ENCODE measurements at places on chromosomes 12 and 14.
A peak's percentile ranks its signal among the peaks of the same experiment; 100 is the strongest.

- no peak for DNase-seq
Observed at GRCh38 chr12:99680276-99680675, 32.7 kb downstream of the GARIN6 start.

GRCh38 chr12:56461235-56462159 is 6.9 kb upstream of the SPRYD4 start:
- no peak for DNase-seq

DNA sequence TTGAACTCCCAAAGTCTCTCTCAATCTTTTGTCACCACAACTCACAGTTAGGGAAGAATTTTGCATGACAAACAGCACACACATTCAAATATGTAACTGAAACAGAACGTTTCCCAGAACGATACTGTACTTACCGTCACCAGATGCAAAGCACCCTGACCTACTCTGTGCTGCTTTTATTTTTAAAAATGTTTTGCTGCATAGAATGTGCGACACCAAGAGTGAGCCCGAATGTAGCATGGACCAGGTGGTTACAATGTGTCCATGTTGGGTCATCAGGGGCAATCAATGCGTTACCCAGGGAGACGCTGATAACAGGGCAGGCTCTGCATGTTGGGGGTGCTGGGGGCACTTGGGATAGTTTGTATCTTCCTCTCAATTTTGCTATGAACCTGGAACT is 14.6 kb upstream of the EIF5 start:
- DNase-seq, result no peak

DNA sequence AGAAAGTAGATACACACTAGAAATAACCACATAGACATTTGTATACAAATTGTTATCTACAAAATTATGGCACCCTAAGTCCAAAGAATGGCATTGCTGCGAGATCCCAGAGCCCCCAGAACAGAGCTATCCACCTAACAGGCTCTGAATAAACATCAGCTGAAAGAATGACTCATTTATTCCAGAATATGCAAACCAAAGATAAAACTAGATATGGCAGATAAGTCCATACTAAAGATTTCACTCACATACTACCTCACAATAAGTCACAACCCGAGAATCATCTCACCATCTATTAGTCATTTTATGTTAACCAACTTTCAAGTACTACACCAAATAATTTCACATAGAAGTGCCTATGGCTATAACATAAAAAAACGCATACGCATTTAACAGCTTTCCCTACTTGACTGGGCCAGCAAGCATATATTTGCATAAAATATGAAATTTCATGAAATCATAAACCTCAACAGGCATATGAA is 5.6 kb downstream of the CNIH1 start:
- peak; percentile 98 for DNase-seq

- peak; percentile 59 for DNase-seq
Observed at GRCh38 chr14:22996768-22997654, 12.9 kb downstream of the C14orf93 start.

DNA sequence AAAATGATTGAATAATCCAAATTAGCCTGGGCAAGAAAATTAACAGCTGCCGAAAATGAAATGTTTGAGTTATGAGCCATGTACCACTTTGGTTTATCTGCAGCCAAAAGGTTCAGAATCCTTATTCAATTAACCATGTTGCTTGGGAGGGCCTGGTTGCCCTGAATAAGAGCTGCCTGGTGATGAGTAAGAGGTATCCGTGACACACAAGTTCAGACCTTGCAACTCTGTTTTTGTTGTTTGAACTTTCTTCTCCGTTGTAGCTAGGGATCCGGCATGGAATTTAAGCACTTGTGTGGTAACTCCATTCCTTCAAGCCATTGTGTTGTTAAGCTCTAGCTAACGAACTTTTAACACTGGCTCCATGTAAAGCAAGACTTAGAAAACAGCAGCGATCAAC is 35.7 kb downstream of the FOXA1 start:
- DNase-seq, result no peak

- peak; percentile 79 for DNase-seq
Observed at GRCh38 chr12:96399120-96399918, 920 bp downstream of the CDK17 start.

DNA sequence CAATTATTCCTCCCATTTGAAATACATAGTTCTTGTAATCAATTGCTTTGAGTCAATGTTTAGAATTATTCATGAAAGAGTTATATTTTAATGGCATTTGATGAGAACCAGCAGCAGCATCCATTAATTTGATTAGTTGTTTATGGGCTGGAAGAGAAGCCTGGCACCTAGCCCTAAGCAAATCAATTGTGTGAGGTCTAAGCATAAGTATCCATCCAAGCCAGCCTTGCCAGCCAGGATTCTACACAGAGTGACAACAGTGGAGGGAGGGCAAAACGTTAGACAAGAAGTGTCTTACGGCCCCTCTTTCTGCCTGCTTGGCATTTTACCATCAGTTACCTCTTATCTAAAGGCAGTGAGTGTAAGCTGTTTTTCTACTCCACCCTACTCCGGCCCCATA is 478.5 kb downstream of the NELL2 start:
- DNase-seq, result no peak

DNA sequence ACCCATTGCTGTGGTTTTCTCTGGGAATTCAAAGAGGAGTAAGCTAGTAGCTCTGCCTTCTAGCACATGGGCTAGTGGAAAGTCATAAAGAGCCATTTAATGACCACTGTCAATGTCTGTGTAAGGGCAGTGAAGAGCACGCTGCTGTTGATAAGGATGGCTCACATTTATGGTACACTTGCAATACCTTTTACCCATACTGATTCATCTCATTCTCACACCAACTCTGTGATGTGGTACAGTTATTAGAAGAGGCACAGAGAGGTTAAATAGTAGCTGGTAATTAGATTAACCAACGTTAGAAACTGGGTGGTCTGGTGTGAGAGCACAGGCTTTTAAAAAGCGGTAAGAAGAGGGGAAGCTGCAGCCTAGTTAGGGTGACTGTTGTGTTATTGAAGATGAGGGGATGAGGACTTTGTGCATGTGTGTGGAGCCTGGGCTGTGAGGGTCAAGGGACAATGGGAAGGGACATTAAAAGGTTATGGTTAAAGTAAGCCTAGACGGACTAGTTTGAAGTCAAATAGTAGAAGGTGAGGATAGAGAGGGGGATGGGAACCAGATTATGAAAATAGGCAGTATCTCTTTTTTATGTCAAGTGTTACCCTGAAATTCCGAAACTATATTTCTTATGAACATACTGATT is 25.2 kb downstream of the RASSF3 start:
- DNase-seq, result no peak

GRCh38 chr12:39329018-39329417 is 113.9 kb downstream of the KIF21A start:
- DNase-seq, result peak; percentile 5

DNA sequence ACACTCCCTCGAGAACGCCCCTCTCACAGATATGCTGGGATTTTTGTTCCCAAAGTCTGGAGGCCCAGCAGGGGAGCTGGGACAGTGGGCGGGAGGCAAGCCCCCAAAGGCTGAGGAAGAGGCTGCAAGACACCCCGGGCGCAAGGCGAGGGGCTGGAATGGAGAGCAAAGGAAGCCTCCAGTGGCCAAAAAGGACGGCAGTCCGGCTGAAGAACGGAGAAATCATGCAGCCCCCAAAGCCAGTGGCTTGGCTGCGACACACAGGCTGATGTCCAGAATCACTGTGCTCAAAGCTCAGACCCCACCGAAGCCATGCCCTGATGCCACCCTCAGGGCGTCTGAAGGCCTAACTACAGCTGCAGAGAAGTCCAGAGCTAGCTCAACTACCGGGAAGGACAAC is 10.9 kb downstream of the CLBA1 start:
- DNase-seq, result no peak

- DNase-seq, result no peak
Observed at GRCh38 chr12:78949532-78949931, 85.0 kb downstream of the SYT1 start.

- DNase-seq, result no peak
Observed at GRCh38 chr12:89782807-89783206, 74.2 kb upstream of the ATP2B1 start.

DNA sequence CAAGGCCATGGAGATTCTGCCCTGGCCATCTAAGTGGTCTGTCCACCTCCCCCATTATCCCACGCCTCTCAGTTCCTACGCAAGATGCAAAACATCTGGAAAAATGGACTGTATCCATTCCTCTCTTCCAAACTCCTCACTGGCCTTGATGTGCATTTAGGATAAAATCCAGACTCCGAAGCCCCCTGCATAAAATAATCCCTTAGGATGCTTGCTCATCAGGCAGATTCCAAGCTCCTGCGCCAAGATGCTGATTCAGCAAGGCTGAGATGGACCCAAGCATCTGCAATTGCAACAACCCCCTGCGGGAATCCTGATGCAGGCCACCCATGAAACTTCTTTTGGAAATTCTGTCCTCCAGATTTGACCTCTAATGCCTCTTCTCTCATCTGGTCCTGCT is 81.6 kb downstream of the SPRING1 start:
- DNase-seq, result no peak

- no peak for DNase-seq
Observed at GRCh38 chr12:97801471-97802059, 339.0 kb downstream of the RMST start.

DNA sequence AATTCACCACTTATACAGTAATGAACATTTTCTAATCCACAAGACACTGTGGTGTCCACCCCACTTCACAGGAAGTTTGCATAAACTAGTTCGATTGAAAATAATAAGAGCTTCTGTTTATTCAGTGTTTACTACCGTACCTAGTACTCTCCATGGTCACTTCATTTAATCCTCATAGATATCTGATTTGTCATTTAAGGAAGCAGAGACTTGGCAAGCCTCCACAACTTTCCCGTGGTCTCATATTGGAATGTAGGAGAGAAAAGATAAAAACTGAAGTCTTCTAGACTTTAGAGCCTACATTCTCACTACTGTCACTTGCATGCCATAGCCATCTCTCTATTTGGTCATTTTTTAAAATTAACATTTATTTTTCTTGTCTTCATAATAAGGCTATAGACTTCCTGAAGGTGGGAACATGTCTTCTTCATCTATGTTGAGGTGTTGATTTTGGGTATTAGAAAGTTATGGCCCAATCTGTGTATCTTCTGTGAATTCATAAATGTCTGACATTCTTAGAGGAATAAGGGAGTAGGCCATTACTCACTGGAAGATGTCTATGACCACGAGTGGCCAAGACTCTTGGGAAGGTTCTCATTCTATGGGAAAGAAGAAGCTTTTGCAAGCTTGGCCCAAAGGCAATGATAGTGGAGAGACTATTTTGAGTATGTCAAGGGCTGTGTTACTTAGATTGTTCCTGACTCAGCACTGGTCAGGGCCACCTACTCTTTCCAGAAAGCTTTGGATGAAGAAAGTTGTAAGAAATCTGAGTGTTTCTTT is 423.7 kb downstream of the LRIG3 start:
- DNase-seq, result no peak

DNA sequence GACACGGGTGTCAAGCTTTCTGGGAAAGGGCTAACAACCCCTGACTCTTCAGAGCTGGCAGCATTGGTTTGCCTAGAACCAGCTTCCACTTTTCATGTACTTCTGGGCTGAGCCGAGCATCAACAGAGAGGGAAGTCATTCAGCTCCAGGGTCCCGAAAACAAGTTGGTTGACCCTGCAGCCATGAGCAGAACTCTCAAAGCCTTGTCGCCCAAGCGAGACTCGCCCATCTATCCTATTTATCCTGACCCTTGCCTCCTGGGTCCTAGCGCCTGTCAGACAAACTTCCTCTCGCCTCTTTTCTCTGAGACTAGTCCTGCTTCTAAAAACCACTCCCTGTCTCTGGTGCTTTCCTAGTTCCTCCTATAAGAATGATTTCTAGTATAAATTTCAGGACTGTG is 47.9 kb downstream of the ASCL4 start:
- no peak for DNase-seq

- peak; percentile 44 for DNase-seq
Observed at GRCh38 chr14:68935761-68936214, 43.3 kb downstream of the ACTN1 start.

DNA sequence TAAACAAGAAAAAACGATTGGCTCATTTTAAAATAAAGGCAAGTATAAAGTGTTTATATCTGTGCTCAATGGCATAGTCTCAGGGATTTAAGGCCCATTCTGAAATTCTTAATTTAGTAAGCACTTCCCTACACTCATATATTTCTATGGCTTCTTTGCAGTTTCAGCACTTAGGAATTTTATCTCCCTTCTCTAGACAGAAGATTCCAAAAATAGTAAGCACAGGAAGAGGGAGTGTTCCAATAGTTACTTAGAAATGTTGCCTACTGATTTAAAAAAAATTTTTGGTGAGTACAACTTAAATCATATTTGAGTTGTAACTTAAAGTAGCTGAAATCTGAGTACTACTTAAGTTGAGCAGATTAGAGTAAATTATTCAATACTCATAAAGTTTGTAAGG is 19.8 kb downstream of the INSM2 start:
- peak; percentile 17 for DNase-seq

GRCh38 chr12:32166510-32166909 is 59.9 kb downstream of the BICD1 start:
- no peak for DNase-seq

DNA sequence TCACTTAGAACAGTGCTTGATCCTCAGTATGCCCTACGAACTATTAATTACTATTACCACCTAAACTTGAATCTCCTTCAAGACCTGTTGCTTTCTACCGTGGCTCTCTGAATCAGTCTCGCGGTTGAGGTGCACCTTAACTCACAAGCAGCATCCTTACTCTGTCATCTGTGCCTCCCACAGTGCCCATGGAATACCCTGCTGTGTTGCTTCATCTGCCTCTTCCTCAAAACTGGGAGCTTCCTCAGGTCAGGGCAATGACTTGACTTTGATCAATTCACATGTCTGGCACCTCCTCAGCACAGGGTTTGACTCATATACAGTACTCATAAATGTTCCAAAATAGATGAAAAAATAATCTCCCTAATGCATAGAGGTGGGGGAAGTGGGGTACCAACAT is 305.9 kb downstream of the NUAK1 start:
- DNase-seq, result no peak

DNA sequence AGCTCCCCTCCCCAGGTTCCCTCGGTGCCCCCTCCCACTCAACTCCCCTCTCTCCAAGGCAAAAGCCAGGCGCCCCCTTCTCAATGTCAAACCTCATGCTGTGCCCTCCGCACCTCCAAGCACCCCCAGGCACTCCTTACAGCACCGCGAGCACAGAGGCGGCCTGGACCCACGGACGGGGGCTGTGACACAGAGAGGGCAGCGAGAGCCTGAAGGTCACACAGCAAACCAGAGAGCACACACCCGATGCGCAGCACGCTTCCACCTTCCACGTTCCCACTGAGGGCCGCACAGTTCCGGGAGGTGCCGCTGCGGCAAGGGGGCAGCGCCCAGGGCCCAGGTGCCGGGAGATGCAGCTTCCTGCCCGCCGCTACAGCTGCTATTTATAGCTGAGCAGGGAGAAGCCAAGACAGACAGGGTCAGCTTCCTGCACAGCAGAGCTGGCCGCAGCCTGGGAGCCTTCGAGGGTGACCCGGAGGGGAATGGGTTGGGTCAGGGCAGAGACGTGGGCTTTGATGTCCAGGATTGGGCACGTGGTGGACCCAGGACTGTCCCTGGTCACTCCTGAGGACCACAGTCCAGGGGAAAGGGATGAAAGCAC is 12.9 kb downstream of the NCOR2 start:
- peak; percentile 44 for DNase-seq

GRCh38 chr14:60089221-60089620 is 2.5 kb upstream of the PCNX4 start:
- DNase-seq, result no peak

Data from fibroblast of villous mesenchyme (primary cell).